Kidney tubule cell (primary cell): ENCODE measurements at places on chromosomes 7 and 10.

DNA sequence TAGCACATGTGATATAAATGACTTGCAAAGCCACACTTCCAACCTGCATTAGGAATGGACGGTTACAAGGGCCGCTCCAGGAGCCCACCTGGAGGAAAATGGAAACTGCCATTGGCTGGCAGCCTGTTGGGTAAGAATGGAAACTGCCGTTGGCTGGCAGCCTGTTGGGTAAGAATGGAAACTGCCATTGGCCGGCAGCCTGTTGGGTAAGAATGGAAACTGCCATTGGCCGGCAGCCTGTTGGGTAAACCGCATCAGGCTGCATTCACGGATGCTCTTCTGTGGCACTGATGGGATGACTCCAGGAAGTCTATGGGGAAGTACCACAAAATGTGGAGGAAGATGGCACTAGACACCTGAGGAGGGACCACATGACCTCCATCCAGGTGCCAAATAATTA is 143.1 kb downstream of the DPP6 start:
- DNase-seq: no peak

GRCh38 chr7:143979998-143980397 is 20.1 kb upstream of the OR6B1 start:
- DNase-seq: peak; percentile 6

DNA sequence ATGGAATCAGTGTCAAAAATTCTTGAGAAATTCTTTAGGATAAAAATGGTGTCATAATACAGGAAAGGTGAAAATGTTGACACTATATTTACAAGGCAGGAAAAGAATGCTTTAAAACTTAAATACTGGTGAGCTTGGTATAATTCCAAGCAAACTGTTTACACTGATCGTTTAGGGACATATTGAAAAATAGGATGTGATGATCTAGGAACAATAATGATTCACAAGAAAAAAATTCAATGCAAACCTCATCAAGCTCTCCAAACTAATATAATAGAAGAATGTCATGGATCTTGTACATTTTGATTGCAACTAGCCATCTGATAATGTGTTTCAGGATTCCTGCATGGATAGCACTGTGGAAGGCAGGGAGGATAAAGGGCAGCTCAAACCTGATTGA is 98.4 kb downstream of the CHRM2 start:
- DNase-seq: no peak

GRCh38 chr10:14328881-14329672 is 1.6 kb downstream of the FRMD4A start:
- peak; percentile 34 for DNase-seq

- no peak for DNase-seq
These were observed 98.7 kb downstream of the RNF216 start for GRCh38 chr7:5682551-5683279.
